ENCODE measurements at places on chromosomes 16 and 17.
A peak's percentile ranks its signal among the peaks of the same experiment; 100 is the strongest.

- no peak for DNase-seq
These were observed 33.1 kb downstream of the CHCT1 start for GRCh38 chr17:60455378-60455777.

DNA sequence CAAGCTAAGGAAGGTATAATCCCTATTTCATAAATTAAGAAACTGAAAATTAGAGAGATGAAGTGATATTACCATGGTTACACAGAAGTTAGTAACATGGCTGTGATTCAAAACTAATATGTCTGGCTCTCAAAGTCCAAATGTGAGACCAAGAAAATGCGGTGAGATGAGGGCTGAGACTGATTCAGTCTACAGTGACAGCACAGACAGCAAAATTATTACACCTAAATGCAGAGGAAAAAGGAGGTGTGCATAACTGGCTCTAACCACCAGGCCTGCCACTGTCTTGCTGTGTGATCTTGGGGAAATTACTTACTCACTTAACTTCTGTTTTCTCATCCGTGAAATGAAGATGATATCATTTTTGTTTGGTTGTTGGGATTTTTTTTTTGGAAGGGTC is 270.0 kb upstream of the SOX9 start:
- DNase-seq: no peak

GRCh38 chr17:4800462-4801196 is 1.5 kb downstream of the C17orf114 start:
- no peak for DNase-seq

DNA sequence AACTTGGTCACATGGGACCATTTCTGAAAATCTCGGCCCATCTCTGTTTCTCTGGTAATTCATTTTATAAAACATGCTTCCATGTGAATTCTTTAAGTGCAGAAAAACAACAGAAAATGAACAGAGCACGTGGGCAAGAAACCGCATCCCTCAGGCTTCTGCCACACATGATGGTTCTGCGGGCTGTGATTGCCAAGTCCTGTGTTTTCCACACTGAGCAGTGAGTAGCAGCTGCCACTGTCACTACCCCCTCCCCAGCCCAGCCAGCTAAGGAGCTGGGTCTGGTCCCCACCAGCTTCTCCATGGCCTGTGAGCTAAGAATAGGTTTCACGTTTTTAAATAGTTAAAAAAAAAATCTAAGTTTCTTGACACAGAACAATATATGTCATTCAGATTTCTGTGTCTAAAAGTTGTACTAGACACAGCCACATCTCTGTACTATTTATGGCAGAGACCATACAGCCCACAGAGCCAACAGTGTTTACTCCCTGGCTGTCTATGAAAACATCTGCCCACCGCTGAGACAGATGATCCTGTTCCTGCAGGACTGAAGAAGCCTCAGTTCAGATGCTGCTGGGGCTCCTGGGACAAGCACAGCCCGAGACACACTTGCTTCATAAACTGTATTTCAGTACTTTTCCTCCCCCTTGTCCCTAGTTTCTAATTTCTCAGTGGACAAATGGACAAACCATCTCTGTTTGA is 41.5 kb downstream of the USP22 start:
- no peak for DNase-seq

- DNase-seq: no peak
These were observed 7.8 kb downstream of the PSMD12 start for GRCh38 chr17:67358612-67359011.

DNA sequence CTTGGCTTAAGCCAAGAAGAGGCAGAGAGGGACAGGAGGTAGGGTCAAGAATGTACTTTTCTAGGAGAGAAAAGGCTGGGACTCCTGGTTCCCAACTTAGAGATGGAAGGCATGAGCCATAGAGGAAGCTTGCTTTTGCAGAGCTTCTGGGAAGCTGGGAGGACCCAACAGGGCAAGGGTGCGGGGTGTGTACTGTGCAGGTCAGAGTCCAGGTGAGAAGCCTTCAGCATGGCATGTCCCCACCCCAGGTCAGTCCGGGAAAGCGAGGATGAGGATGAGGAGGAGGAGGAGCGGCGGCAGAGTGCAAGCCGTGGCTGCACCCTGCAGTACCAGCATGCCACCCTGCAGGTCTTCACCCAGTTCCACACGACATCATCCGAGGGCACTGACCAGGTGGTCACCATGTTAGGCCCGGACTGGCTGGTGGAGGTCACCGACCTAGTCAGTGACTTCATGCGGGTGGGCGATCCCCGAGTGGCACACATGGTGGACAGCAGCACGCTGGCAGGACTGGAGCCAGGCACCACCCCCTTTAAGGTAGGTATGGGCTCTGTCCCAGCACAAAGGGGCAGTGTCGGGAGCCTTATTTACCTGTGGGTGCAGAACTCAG is 55.3 kb downstream of the TMEM132E start:
- DNase-seq: no peak

GRCh38 chr16:15518381-15519351 is 84.3 kb downstream of the BMERB1 start:
- peak; percentile 83 for DNase-seq

DNA sequence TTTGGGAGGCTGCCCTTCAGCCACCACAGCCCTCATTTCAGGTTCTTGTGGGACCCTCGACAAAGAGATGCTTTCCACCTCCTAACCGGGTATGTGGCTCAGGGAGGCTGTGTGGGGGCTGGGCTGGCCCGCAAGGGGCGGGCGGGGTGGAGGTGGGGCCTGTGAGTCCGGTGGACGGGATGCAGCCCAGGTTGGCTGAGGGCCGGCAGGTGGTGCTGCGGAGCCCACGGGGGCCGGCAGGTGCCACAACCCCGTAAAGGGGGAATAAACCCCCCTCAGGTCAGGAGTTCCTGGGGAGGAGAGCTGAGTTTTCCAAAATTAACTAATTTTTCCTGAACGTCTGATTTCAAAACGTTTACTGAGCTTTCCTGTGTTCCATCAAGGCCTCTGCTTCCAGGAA is 4.9 kb upstream of the CIAO3 start:
- DNase-seq: no peak

GRCh38 chr17:78546476-78546875 is 30.7 kb downstream of the DNAH17 start:
- no peak for DNase-seq

- DNase-seq: no peak
These were observed 38.4 kb downstream of the ABAT start for GRCh38 chr16:8712589-8713361.

DNA sequence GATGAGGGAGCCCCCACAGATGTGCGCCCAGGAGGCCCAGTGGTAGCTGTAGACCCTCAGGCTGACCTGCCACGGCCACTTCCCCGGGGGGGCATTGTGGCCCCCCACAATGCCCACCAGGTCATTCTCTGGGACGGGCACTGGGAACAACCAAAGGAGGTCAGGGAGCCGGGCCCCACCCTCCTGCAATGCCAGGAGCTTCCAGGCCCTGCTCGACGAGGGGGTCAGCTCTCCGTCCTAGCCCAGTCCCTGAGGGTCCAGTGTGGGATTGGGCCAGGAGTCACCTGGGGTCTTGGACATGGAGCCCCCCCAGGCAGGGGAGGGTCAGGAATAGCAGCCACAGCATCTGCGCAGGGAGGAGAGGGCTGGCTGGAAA is 7.0 kb downstream of the TPSD1 start:
- no peak for DNase-seq

GRCh38 chr17:64628641-64629040 is 33.5 kb downstream of the SMURF2 start:
- DNase-seq: no peak

GRCh38 chr17:82353484-82353883 is 5.6 kb upstream of the TEX19 start:
- DNase-seq: no peak

DNA sequence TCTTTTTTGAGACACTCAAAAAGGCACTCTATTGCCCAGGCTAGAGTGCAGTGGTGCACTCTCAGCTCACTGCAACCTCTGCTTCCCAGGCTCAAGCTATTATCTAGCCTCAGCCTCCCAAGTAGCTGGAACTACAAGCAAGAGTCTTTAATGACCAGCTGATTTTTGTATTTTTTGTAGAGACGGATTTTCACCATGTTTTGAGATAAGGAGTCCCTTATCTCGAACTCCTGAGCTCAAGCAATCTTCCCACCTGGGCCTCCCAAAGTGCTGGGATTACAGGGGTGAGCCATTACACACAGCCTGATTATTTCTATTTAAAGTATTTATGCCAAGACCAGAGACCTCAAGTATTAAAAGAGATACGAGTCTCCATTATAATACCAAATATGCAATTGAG is 566.1 kb upstream of the CA10 start:
- no peak for DNase-seq

DNA sequence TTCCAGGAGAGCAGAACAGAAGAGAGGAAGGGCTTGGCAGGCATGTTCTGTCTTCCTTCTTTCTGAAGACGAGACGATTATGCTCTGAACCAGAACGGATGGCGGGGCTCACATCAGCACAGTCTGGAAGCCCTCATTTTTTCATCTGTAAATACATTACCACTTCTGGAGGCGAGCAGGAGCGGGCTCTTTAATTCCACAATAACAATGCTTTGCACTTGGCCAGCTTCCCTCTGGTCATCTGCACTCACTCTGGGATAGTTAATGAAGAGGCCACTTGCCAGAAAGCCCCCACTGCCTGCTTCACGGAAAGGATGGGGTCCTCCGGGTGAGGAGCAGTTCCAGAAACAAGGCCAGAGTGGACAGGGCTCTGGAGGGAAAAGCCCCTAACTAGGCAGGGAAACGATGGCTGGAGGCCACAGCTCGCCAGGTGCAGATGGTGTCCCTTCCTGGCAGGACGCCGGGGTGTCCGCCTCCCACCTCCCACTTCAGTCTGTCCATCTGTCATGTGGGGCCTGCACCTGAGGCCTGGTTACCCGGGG is 13.1 kb upstream of the BCAR1 start:
- DNase-seq: no peak

DNA sequence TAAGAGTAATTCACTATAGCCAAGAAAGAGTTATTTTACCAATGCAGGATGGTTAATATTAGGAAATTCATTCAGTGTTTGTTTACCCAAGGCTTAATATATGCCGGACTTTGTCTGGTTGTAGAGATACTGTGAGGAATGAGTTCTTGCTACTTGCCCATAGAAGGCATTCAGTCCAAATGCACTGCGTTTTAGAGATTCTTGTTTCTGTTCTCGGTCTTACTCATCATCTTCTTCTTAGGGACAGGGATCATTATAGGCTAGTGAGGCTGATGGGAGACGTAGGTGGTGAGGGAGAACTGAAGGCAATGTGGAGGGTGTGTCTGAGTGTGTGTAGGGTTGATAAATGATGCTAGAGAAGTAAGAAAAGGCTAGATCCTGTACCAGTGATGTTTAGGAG is 90.7 kb downstream of the OR1D5 start:
- no peak for DNase-seq

- DNase-seq: peak; percentile 48
These were observed 9.6 kb downstream of the STX8 start for GRCh38 chr17:9566067-9566466.

GRCh38 chr17:245611-246010 is 64.2 kb upstream of the DOC2B start:
- DNase-seq: no peak

DNA sequence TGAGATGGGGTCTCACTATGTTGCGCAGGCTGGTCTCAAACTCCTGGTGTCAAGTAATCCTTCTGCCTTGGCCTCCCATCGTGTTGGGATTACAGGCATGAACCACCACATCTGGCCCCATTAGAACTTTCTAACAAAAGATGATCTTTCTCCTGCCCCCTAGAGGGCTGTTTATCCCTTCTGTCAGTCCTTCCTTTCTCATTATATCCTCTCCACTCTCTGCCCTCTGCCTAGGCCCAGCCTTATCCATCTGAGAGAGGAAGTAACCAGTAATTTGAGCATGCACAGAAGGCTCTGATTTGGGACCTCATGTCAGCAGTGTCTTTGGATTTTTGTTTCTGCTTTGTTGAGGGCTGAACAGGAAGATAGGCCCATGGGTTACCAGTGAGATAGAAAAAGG is 4.4 kb upstream of the DHX40 start:
- DNase-seq: peak; percentile 4

- DNase-seq: no peak
These were observed 224.2 kb downstream of the ENGASE start for GRCh38 chr17:79298799-79299198.

DNA sequence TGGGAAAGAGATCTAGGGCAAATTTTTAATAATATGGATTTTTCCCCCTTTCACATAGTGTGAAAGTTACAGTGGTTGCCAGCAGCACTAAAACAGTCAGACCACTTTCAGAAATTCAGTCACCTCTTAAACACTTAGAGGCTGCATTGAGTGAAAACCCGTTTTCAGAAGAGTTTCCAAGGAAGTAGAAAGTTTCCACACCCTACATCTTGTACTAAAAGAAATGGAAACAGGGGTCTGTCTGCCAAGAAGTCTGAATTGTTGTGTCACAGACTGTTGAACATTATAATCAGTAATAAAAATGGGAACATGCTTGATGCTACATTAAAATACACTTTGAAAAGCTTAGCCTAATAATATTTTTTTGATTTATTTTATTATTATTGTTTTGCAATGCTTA is 278.9 kb upstream of the KCNJ16 start:
- no peak for DNase-seq

DNA sequence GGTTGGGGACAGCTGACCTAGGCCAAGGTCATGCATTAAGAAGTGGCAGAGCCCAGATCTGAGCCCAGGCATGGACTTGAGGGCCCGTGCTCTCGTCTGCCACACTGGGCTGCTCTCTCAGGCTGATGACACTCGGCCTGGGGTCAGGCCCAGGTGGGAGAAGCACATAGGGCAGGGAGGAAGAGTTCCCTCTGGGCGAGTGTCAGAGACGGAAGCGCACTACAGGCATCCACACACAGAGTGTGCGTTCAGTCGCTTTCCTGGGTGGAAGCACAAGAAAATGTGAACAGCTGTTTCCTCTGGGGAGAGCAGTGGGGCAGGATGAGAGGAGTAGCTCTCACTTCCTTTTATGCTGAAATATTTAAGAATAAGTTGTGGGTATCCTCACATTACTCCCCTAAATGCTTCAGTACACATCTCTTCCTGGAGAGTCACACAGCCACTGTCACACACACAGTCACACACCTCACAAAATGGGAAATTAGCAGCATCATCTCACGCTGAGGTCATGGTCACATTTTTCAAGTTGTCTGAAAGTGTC is 59.7 kb downstream of the B9D1 start:
- DNase-seq: no peak

GRCh38 chr17:1384905-1385435 is 15.1 kb downstream of the YWHAE start:
- no peak for DNase-seq

DNA sequence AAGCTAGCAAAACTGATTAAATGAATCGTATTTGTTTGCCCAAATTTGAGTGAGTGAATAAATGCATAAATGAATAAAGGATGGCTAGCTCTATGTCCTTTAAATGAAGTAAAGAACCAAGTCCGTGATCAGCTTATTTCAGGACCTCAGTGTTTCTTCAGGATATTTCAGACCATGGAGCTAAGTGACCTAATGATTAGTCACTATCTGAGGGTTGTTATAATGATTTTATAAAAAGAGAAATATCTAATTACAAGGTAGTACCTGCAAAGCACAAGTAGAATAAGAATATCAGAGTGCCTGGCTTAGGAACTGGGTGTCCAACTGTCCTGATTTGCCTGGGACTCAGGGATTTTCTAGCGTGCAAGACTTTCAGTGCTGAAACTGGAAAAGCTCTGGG is 12.5 kb downstream of the KCNJ2 start:
- no peak for DNase-seq

- DNase-seq: no peak
These were observed 62.4 kb upstream of the FA2H start for GRCh38 chr16:74837056-74837455.

All from fibroblast of skin of right biceps (primary cell).